ENCODE measurements at places on chromosomes 7 and 10. TPM values are rescaled to one million over a fixed set of nuclear protein-coding genes. Genes with fewer than 3 reads are reported as not detected.

Gene OR2A2
- total RNA-seq, result not detected

Gene SUN3
- not detected for total RNA-seq

DNA sequence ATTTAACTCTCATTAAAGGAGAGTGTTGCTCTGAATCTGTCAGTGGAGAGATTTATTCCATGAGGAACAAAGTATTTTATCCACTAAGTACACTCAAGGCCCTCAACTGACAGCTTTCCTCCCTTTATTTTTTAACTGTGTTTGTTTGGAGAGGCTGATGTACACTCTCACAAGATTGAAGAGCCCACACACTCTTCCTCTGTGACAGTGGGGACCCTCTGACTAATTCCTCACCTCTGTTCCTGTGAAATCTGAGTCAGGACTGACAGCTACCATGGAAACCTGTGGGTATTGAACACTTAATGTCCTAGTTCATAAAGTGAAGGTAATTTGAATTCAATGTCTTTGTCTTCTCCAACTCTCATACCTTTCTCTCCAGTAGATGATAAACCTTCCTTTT lies 189.8 kb upstream of the PITRM1 start:
- no peak for DNase-seq

GRCh38 chr7:50142425-50143017 lies 49.5 kb upstream of the ZPBP start:
- DNase-seq, result no peak

GRCh38 chr10:1274701-1275544 lies 218.7 kb downstream of the WDR37 start:
- no peak for DNase-seq
